ENCODE measurements at places on chromosomes 16 and 17.
A peak's percentile ranks its signal among the peaks of the same experiment; 100 is the strongest.

DNA sequence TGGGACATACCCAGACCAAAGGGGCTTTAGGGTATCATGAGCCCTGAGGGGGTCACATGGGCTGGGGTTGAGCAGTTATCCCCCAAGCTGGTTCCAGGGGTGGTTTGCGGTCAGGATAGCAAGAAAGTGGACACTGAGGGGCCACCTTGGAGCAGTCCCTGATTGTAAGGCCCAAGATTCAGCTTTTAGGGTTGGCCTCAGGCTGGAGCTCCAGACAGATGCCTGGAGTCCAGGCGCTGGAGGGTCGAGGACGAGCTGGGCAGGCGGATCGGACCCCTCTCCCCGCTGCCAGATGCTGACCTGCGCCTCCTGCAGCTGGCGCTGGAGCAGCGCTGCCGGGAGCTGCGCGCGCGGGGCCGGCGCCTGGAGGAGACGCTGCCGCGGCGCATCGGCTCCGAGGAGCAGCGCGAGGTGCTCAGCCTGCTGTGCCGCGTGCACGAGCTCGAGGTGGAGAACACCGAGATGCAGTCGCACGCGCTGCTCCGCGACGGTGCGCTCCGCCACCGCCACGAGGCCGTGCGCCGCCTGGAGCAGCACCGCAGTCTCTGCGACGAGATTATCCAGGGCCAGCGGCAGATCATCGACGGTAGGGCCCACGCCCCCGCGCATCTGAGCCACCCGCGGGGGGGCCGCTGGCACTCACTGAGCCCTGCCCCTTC is 10.0 kb downstream of the BTBD17 start:
- no peak for DNase-seq

GRCh38 chr16:28925386-28926228 is 569 bp upstream of the RABEP2 start:
- DNase-seq, result peak; percentile 43

DNA sequence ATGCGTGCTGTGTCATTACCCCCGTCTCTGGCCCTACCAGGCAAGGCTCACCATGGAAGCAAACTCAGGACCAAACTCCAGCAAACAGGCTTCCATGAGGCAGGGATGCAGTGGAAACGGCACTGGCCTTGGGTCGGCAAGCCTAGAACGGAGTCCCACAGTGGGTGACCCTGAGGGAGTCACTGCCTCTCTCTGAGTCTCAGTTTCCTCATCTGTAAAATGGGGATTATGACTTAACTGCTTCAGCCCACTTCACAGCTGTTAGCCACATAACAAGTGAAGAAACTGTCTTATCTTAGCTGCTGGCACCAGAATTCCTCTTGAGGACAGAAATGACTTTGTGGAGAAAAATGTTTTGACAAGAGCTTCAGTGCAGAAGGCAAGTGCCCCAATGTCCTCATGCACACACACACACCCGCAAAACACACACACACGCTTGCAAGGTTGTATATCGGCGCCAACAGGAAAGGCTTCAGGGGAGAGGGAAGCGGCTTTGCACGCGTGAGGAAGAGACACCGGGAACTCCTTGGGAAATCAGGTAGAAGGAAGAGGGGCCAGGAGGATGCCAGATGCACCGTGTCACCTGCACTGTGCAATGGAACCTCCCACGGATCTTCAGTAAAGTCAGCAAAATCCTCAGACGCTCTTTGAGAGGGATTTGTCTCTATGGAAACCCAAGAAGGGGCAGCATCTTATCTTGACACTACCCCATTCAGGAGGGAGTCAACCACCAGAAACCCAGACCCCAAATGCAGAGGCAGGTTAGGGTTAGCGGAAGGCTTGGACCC is 53.7 kb downstream of the GSG1L start:
- no peak for DNase-seq

- peak; percentile 38 for DNase-seq
These were observed 28.8 kb upstream of the GINS2 start for GRCh38 chr16:85717393-85718152.

DNA sequence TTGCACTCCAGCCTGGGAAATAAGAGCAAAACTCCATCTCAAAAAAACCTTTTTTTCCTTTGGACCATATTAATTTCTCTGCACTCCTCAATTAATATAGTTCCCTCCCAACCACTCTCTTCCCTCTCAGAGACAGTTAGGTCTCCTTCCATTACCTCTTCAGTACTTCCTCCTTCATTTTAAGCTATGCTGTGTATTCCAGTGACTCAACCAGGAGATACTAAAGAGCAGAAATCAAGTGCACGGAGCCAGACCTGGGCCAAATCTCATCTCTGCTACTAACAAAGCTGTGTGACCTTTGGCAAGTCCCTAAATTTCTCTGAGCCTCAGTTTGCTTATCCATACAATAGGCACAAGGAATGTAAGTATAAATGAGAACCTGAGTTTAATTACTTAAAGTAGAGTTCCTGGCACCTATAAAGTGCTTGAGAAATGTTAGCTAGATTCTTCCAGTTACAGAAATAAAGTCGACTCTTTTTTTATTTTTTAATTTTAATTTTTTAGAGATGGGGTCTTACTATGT is 8.5 kb downstream of the PECAM1 start:
- DNase-seq, result no peak

GRCh38 chr17:63019138-63019873 is 53.3 kb downstream of the TANC2 start:
- no peak for DNase-seq

GRCh38 chr16:67647111-67647651 is 2.2 kb downstream of the CARMIL2 start:
- no peak for DNase-seq

DNA sequence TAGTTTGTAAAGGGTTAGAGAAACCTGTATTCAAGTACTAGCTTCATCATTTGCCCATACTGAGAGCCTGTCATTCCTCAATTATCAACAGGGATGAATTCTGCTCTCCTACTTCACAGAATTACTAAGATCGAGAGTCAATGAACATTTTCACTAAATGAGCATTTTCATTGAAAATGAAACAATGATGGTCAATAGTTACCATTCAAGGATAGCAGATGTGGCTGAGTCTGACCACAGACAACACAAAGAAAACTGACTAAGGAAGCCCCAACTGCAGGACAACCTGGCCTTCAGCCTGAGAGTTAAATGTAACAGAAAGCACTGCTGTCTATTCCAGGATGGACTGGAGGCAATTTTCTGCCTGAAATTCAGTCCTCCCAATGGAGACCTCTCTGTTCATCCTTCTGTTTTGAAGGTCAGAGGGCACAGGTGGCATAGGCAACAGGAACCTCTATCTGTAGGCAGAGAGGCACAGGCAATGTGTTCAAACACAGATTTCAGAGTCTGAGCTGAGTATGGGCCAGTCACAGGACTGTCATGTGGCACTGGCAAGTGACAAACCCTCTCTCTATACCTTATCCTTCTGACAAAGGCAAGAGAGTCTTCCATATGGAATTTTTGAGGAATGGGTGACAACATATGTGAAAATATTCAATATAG is 19.5 kb downstream of the TRAF4 start:
- no peak for DNase-seq

GRCh38 chr17:80253631-80254395 is 6.8 kb upstream of the RNF213 start:
- no peak for DNase-seq
